ENCODE measurements at places on chromosomes 2 and 18. TPM values are rescaled to one million over a fixed set of nuclear protein-coding genes. Genes with fewer than 3 reads are reported as not detected.

- H3K4me1 ChIP-seq, result peaks cover 16% of the 10 kb centered on the region
- H3K27ac ChIP-seq, result peak overlapping the region; percentile 36
- no peak overlapping the region for H3K4me3 ChIP-seq
Measured at GRCh38 chr2:106165029-106165428, 29.1 kb downstream of the UXS1 start.

GRCh38 chr2:46866770-46867246 lies 48.8 kb downstream of the MCFD2 start:
- no peaks in the 10 kb centered on the region for H3K4me1 ChIP-seq
- H3K27me3 ChIP-seq, result no peaks in the 10 kb centered on the region
- no peak overlapping the region for H3K27ac ChIP-seq

Gene C2orf66
- not detected for total RNA-seq

- DNase-seq, result no peak
- H3K4me1 ChIP-seq, result no peaks in the 10 kb centered on the region
- no peaks in the 10 kb centered on the region for H3K36me3 ChIP-seq
- H3K27ac ChIP-seq, result no peak overlapping the region
- no peaks in the 10 kb centered on the region for H3K27me3 ChIP-seq
Measured at GRCh38 chr2:103664690-103665089, 902.9 kb downstream of the TMEM182 start.
